ENCODE measurements at places on chromosomes 7 and 10.

- H3K27me3 ChIP-seq: no peaks in the 10 kb centered on the region
- no peak overlapping the region for H3K27ac ChIP-seq
- DNase-seq: no peak
- H3K4me3 ChIP-seq: no peak overlapping the region
- H3K4me1 ChIP-seq: peaks cover 9% of the 10 kb centered on the region
Measured at GRCh38 chr7:6162650-6163366, 109.6 kb downstream of the CYTH3 start.

DNA sequence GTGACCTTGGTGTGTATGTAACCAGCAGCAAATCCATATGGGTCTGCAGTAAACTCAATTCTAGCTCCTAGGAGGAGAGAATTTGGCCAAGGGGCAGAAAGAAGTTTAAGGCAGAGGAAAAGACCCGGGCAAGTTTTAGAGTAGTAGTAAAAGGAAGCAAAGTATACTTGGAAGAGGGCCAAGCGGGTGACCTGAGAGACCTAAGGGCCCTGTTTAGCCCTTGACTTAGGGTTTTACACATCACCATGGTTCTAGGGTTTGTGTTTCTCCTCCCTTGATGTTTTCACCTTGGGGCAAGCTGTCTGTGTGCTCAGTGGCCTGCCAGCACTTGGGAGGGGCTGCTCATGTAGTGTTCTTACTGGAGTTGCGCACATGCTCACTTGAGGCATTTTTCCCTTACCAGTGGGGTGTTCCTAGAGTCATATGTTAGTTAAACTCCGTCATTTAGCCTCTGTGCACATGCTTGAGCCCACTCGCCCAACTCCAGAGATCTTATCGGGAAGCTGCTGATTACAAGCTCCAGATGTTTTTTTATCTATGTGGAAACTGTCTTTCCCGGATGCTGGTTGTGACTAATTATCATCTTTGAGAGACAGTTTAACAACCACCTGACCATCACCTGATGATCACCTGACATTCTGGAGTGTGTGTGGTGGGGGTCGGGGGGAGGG, 137.6 kb upstream of the PRSS1 start:
- no peak overlapping the region for H3K27ac ChIP-seq
- H3K4me1 ChIP-seq: no peaks in the 10 kb centered on the region
- H3K36me3 ChIP-seq: no peaks in the 10 kb centered on the region
- no peaks in the 10 kb centered on the region for H3K27me3 ChIP-seq
- H3K4me3 ChIP-seq: no peak overlapping the region

GRCh38 chr7:11328309-11328708, 354.6 kb downstream of the PHF14 start:
- H3K4me3 ChIP-seq: no peak overlapping the region
- no peak overlapping the region for H3K27ac ChIP-seq
- H3K27me3 ChIP-seq: no peaks in the 10 kb centered on the region
- no peaks in the 10 kb centered on the region for H3K36me3 ChIP-seq
- no peaks in the 10 kb centered on the region for H3K4me1 ChIP-seq
- DNase-seq: no peak

GRCh38 chr7:79165225-79165624, 288.2 kb downstream of the MAGI2 start:
- no peak overlapping the region for H3K4me3 ChIP-seq
- no peaks in the 10 kb centered on the region for H3K4me1 ChIP-seq
- H3K36me3 ChIP-seq: no peaks in the 10 kb centered on the region
- no peak for DNase-seq
- H3K27ac ChIP-seq: no peak overlapping the region
- H3K27me3 ChIP-seq: no peaks in the 10 kb centered on the region

DNA sequence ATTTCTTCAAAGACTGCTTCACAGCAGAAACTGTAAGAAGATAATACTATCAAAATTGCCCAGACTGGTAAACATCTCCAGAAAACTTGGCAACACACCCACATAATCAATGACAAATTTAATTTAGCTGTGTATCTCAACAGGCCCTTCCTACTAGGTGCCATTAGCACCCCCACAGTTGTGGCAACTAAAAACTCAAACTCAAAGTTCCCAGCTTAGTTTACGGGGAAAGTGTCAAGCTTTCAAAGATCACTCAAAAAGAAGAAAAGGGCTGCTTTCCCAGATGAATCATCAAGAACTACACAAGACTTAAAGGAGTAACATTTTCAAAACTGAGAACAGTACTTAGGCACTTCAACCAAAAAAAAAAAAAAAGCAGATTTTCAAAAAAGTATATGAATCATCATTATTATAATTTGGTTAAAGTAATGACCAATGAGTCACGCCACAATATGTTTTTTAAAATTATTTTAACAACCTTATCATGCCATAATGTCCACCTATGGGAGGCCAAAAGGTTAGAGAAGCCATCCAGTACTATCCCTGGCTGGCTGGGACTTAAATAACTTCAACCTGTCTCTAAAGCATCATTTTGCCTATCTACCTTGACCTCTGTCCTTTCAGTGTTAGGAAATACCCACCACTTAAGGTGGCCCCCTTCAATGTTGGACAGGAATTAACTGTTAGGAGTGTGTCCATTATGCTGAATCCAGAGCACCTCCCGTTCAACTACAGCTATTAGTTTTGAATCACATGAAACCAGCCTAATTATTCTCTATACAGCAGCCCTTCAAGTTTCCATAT, 90.8 kb downstream of the ZFAND4 start:
- H3K4me1 ChIP-seq: peaks cover 32% of the 10 kb centered on the region
- H3K4me3 ChIP-seq: no peak overlapping the region
- H3K27me3 ChIP-seq: no peaks in the 10 kb centered on the region

GRCh38 chr10:86317949-86318725, 48.5 kb downstream of the GRID1 start:
- H3K36me3 ChIP-seq: no peaks in the 10 kb centered on the region
- no peak for DNase-seq
- H3K27me3 ChIP-seq: peaks cover 76% of the 10 kb centered on the region

DNA sequence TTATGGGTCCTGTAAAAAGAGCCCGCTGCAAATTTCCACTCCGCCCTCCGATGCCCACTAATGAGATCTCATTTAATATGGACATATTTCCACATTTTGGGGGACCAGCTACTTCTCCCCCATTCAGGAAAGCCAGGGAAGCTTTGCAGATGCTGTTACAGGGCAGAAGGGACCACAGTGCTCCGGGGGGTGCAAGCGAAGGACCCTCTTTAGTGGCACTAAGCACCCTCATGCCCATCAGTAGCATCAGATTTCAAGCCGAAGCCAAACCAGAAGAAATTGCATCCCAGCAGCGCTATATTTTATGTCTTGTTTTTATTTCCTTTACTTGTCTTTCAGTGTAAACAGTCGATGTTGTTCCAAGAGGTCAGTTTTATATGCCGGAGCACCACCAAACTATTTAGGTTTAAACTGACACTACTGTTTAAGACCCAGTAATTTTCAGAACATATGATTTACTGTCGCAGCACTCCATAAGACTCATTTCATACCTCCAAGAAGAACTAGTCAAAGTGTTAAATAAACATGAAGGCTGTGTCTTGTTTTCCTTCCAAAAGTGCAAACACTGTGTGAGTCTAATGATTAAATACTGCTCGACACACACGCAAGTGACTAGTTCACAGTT, 122.2 kb upstream of the MGMT start:
- peaks cover 21% of the 10 kb centered on the region for H3K27me3 ChIP-seq
- H3K4me3 ChIP-seq: no peak overlapping the region
- no peak overlapping the region for H3K27ac ChIP-seq
- no peak for DNase-seq
- no peaks in the 10 kb centered on the region for H3K36me3 ChIP-seq

DNA sequence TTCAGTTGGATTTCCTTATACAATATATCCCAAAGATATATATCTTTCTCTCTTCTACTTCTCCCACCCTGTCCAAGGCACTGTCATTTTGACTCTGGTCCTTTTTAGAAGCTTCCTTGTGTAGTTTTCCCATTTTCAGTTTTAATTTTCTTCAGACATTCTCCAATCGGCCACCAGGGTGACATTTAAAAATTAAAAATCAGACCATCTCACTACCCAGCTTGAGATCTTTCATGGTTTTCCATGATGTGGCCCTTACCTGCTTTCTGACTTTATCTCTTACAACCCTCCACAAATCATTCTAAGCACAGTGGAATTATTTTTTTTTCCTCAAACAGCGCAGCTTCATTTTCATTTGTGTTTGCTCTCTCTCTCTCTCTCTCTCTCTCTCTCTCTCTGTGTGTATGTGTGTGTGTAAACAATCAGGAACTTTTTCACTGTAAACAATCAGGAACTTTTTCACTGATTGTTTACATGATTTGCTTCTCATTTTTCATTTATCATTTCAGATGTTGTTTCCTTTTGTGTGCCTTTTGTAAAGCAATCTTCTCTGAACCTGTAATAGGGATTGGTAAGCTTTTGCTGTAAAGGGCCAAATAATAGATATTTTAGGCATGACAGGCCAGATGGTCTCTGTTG, 348.9 kb downstream of the ATRNL1 start:
- no peak overlapping the region for H3K4me3 ChIP-seq
- no peaks in the 10 kb centered on the region for H3K4me1 ChIP-seq
- no peak for DNase-seq
- no peaks in the 10 kb centered on the region for H3K36me3 ChIP-seq

DNA sequence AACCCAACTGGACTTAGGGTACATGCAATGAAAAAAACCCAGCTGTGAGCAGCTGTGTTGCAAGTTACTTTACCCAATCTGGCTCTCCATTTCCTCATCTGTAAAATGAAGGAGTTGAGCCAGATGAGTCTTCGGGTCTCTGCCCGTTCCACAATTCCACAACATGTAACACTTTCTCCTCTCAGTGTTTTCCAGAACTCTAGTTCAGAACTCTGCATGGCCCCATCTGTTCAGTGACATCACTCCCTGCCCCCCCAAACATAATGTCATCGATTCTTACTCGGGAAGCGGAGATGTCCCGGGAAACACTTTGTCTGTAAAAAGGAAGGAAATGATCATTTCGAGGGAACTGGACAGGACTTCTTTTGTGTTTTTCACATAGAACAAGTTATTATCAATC, 2.5 kb downstream of the SH3PXD2A start:
- peaks cover 52% of the 10 kb centered on the region for H3K27me3 ChIP-seq
- no peak for DNase-seq
- H3K36me3 ChIP-seq: no peaks in the 10 kb centered on the region

GRCh38 chr7:45359250-45359649, 201.7 kb downstream of the RAMP3 start:
- no peaks in the 10 kb centered on the region for H3K36me3 ChIP-seq
- peaks cover 19% of the 10 kb centered on the region for H3K27me3 ChIP-seq
- no peak for DNase-seq
- no peaks in the 10 kb centered on the region for H3K4me1 ChIP-seq

DNA sequence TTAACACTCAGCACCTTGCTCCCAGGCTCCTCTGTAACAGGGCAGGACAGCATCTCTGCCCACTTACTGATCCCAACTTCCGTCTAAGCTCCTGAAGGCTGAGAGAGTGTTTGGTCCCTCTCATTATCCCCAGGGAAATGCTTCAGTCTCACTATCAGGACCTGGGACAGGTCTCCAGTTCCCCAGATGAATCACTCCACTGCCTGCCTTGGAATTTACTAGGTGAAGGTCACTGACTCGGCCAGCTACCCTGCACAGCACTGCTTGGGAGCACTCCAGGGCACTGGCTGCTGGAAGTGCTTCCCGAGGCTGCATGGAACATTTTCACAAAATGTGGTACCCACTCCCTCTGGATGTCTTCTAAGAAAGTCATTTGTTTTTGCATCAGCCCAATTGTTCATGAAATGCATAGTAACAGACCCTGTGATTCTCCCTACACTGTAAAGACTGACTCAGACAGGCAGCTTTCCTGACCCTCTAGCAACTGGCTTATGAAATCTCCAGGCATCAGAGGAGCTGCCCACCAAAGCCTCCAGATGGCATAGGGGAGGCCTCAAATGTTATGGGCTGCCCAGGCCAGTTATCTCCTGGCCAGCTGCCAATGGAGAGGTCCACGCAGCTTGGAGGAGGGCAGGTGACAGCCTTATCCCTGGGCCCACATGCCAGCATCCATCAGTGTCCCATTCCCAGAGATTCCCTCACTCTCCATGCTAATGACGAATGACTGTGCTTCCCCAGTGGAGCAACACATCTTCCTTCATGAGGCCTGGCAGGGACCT, 89.1 kb downstream of the GFRA1 start:
- no peak overlapping the region for H3K27ac ChIP-seq
- no peak overlapping the region for H3K4me3 ChIP-seq
- no peak for DNase-seq
- no peaks in the 10 kb centered on the region for H3K4me1 ChIP-seq
- no peaks in the 10 kb centered on the region for H3K36me3 ChIP-seq
- H3K27me3 ChIP-seq: no peaks in the 10 kb centered on the region

GRCh38 chr10:13788320-13788600, 201.5 kb downstream of the PRPF18 start:
- DNase-seq: no peak
- H3K27me3 ChIP-seq: no peaks in the 10 kb centered on the region
- peaks cover 29% of the 10 kb centered on the region for H3K4me1 ChIP-seq

GRCh38 chr7:17600340-17600752, 301.9 kb downstream of the AHR start:
- no peaks in the 10 kb centered on the region for H3K36me3 ChIP-seq
- DNase-seq: no peak
- no peaks in the 10 kb centered on the region for H3K4me1 ChIP-seq

GRCh38 chr10:129174232-129175014, 292.6 kb upstream of the MGMT start:
- H3K27ac ChIP-seq: no peak overlapping the region
- no peaks in the 10 kb centered on the region for H3K36me3 ChIP-seq
- no peak for DNase-seq
- H3K4me3 ChIP-seq: no peak overlapping the region

DNA sequence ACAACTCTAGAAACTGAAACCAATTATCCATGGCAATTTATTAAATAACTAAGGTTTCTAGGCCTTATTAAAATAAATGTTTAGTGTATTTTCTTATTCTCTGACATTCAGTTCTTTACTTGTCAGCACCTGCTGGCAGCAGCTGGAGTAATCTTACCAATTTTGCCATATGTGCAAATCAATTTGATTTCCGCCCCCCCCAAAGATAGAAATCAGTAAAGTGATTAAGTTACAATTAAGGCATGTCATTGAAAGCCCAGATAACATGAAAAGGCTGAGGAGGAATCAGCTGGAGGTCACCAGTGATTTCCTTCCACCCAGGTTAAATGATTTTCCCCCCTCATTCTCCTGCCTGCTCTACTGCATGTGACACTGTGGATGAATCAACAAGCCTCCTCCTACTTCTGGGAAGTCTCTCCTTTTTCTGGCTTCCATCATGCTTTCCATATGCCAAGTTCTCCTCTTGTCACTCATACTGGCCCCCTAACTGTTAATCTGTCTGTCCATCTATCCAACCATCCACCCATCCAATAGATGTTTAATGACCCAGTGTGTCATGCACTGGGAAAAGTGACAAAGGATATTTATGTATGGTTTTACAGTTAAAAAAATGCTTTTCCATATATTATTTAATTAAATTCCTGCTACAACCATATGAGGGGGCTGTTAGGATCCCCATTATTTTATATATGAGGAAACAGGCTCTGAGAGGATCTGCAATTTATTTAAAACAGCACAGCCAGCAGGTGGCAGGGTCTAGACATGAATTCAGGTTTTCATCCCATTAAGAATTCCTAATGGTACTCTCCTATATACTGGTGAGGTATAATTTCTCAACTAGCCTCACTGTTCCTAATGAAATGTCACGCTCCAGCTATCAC, 116.5 kb downstream of the ATXN7L1 start:
- H3K36me3 ChIP-seq: no peaks in the 10 kb centered on the region
- no peak for DNase-seq
- no peaks in the 10 kb centered on the region for H3K27me3 ChIP-seq
- H3K4me3 ChIP-seq: peak overlapping the region; percentile 2

- no peaks in the 10 kb centered on the region for H3K36me3 ChIP-seq
- no peaks in the 10 kb centered on the region for H3K27me3 ChIP-seq
- no peak for DNase-seq
- no peak overlapping the region for H3K27ac ChIP-seq
- peaks cover 10% of the 10 kb centered on the region for H3K4me1 ChIP-seq
Measured at GRCh38 chr7:44920119-44920518, 34.8 kb upstream of the PURB start.
